ENCODE measurements at places on chromosomes 16 and 17.

DNA sequence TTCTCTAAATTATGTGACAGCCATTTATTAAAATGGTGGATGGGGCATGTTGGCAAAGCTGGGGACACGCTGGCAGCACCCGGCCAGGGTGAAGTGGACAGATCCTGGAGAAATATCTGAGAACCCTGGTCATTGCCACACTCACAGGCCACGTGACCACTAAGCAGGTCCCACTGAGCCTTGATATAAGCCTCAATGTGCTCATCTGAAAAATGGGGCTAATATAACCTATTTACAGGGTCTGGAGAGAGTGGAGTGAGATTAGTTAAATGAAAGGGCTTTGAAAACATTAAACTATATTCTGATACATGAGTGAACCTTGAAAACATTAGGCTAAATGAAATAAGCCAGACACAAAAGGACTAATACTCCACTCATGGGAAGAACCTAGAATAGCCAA is 108.9 kb downstream of the RBFOX3 start:
- DNase-seq, result no peak

GRCh38 chr16:86138121-86139085 is 239.4 kb downstream of the IRF8 start:
- DNase-seq, result no peak

DNA sequence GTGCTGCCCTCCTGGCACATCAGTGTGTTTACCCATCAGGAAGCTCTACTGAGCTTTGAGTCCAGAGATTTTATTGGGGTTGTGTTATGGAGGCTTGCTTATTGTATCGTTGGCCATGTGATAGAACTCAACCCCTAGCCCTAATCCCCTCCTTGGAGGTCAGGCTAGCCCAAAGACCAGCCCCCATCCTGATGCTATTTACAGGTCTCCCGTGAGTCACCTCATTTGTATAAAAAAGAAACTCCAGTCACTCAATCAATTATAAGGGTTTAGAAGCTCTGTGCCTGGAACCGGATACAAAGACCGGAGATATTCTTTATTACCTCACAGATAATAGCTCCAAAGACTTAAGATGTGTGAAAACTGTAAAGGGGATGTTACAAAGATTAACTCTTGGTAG is 405.9 kb downstream of the CNTNAP4 start:
- DNase-seq, result no peak

GRCh38 chr16:5034167-5034523 is 410 bp upstream of the NAGPA start:
- no peak for DNase-seq

DNA sequence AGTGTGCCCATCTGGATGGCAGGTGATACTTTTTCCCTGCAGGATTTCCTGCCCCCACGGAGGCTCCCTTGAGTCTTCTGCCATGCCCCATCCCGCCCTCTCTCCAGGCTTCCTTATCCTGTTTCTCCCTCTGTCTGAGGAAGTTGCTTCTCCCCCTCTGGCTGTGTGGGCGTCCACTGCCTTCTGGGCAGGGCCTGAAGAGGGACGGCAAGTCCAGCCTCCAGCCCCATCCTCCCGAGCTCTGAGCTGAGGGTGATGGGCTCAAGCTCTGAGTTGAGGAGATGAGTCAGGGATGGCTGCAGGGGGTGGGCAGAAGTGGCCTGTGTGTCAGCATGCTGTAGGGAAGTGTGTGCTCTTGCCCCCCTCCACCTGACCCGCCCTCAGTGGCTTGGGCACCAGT is 14.2 kb upstream of the RAP1GAP2 start:
- peak; percentile 39 for DNase-seq

GRCh38 chr16:2160915-2161551 is 5.5 kb downstream of the TRAF7 start:
- DNase-seq, result peak; percentile 68

DNA sequence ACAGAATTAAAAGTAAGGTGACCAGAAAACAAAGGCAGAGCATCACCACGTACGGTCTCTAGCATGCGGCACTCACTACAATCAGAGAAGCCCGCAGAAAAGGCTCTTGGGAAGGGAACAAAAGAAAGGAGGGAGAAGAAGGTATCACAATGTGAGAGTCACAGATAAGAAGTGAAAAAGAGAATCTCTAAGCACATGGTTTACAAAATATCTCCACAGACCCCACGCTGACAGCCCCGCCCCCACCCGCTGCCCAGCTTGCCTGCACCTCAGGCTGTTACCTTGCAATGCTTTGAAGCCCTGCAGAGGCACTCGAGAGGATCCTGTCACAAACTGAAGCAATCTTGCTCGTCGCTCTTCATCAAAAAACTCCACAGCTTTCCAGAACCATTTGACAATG is 40.5 kb downstream of the CEP95 start:
- no peak for DNase-seq

- no peak for DNase-seq
Observed at GRCh38 chr16:85525420-85526184, 87.5 kb upstream of the GSE1 start.

GRCh38 chr16:19393226-19394111 is 24.2 kb upstream of the TMC5 start:
- peak; percentile 9 for DNase-seq

- DNase-seq, result no peak
Observed at GRCh38 chr17:14452856-14453255, 152.0 kb downstream of the HS3ST3B1 start.

DNA sequence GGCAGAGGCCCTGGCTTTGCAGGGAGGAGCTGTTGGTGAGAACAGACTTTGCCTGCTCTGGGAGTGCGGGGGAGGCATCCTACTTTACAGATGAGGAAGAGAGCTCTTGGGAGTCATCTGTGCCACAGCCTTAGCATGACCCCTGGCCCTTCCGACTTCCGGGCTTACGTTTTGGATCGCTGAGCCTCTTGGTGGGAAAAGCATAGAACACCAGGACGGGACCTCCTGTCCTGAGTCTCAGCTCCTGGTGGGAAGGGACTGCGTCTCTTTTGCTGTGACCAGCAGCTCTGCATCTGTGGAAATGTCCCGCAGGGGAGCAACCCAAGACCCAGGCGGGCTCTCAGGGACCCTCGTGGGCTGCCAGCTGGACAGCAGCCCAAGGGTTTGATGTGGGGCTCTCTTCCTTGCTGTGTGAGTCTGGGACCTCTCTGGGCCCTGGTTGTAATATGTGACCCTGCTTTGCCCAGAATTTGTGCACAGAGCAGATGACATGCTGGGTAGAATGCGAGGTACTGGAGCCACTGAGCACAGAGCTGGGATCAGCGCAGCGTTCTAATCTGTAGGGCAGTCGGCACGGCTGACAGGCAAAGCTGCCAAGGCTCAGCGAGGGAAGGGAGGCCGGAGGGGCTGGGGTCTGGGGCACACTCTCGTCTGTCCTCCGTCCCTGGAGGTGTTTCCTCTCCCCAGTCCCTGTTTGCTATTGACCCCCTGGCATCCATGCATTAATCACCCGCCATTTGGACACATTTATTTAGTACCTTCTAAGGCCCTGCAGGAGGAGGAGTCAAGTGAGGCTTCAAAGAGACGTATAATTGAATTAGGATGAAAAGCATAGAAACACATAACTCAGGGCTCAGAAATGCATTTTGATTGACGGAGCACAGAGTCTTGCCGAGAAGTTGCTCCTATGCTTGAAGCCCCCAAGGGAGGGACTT is 64.0 kb downstream of the NT5M start:
- no peak for DNase-seq

- no peak for DNase-seq
Observed at GRCh38 chr16:72129976-72130656, 36.5 kb downstream of the DHX38 start.
